Dermis microvascular lymphatic vessel endothelial cell (primary cell): ENCODE measurements at places on chromosomes 6 and 20.

DNA sequence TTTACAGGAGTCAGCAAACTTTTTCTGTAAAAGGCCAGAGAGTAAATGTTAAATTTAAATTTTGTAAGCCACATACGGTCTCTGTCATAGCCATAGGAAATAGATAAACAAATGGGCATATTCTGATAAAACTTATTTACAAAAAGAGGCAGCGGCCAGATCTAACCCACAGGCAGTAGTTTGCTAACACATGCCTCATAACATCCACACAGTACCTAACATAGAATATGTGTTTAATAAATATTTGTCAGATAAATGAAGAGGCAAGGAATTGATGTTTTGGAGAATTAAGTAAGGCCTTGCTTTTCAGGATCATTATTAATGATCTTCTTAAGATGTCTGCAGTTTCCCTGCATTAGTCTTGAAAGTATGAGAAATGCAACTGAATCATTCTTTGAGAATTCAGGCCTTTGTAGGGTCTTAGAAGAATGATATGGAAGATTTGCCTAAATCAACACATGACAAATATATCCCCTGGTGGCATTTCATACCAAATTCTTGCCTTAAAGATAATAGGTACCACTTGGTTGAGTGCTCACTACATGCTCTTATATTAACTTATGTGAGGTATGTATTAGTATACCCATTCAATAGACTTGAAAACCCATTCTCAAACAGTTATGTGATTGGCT, 39.3 kb upstream of the TRAM2 start:
- no peak for DNase-seq

DNA sequence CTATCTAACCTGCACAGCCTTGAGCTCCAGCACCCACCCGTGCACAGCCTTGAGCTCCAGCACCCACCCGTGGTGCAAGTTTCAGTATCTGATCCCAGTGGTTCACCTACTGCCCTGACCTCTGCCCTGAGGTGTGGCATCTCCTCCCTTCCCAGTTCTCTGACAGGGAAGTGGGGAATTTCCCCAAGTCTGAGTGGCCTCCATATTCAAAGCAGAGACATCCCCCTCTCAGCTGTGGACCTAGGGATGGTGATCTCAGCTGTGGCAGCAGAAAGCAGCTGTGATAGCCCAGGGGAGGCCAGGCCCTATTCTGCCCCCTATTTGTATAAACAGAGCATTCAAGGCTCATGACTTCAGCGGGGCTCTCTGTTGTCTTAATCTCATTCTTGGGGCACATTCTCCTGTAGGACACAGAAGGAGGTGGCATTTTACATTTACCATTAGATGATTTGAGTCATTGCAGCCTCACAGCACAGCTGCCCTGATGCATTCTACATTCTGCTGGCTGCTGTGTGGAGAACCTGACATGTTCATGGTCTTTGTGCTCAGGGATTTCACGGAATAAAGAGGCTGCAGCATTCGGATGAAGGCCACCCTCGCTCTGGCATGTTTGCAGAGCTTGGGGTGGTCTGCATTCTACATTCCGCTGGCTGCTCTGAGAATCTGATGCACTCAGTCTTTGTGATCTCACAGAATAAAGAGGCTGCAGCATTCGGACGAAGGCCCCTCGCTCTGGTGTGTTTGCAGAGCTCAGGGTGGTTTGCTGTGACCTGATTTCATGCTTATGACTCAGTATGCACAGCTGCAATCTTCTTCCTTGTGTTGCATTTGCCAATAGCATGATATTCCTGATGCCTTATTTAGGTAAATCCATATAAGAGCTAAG, 16.9 kb downstream of the GPR31 start:
- DNase-seq, result no peak

- no peak for DNase-seq
Observed at GRCh38 chr20:19706463-19706862, 51.6 kb upstream of the RIN2 start.

DNA sequence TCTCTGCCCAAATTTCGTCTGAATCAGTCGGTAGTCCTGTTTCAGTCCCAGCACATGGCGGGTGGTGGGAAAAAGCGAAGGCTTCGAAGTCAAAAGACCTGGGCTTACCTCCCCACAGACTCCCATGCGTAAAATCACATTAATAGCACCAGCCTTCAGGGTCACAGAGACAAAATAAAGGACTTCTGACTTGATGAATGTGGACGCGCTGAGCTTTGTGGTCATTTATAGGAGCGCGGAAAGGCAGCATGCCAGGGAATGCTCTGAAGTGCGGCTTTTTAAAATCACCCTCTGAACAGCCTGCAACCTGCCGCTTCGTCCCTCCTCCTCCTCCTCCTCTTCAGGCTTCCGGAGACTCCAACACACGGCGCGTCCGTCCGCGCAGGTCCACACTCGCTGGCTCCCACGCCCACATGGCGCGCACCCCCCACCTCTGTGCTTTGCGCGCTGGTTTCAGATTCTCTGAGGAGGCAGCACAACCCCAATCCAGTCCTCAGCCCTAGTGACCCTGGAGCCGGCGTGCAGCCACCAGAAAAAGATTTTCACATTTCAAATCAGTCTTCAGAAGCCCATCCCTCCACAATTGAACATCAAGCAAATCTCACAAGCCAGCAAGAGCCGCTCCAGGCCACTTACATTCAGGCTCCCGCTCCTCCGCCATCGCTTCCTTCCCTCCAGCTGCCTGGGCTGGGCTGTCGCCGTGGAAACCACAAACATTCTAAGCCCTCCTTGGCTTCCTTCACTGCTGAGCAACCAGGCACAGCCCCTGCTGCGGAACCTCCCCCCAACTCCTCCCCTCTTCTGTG, at the start of gene C6orf118:
C6orf118 (minus strand) TSS at position 680 of the 806 bp plus-strand sequence; CDS start at position 661, 19 bp downstream.
- DNase-seq, result peak; percentile 76

GRCh38 chr20:18781509-18781908, 32.1 kb upstream of the SCP2D1 start:
- no peak for DNase-seq

DNA sequence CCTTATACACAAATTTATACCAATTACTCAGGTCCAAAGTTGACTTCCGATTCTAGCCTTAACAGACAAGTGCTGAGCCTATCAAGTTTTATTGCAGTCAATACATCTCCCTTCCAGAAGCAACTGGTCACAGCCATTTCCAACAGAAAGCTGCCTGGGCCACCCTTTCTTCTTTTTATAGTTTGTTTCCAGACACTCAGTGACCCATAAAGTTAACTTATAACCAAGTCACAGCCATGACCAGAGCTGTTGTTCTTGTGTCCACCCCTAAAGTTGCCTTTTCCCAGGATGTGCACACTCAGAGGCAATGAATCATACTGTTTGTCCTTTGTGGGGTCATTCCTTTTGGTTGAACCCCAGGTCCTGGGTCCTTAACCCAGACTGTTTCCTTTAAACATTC, 89.9 kb downstream of the CD83 start:
- no peak for DNase-seq

GRCh38 chr6:3471286-3471685, 14.4 kb upstream of the SLC22A23 start:
- no peak for DNase-seq

DNA sequence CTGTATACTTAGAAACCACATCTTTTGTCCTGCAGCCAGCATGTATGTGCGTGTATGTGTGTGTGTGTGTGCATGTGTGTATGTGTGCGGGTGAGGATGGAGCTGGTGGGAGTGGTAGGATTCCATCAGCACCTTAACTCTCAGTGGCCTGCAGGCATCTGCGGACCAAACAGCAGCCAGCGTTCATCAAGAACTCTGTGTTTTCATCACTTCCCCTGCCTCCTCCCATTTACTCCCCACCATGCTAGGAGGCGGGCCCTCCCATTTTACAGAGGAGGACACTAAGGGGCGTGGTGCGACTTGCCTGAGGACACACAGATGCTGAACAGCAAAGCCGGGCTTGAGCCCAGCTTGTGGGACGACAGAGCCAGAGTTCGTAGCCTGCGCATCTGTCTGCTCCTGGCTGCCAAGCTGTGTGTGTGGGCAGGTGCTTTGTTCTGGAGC, 8.9 kb downstream of the VSTM2L start:
- DNase-seq, result no peak

- no peak for DNase-seq
Observed at GRCh38 chr20:43840382-43841070, 74.1 kb upstream of the TOX2 start.

DNA sequence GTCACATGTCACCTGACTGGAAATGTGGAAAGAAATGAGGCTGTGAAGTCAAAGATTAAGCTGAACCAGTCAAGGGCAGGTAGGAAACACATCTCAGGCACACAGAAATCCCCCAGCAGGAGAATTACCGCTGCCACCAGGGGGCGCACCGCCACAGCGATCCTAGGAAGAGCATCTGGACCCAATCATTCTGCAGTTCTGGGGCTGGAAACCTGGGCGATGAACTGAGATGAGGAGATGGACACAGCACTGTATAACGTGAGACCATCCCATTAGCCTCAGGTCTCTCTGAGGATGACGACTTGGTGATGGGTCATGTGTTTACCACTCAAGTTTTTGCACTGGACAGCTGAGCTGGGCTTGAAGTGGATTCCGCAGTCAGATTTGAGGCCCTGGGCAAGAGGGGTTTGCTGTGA, 6.5 kb upstream of the SLC24A3 start:
- DNase-seq, result no peak

GRCh38 chr6:125658136-125658535, 91.3 kb upstream of the HEY2 start:
- DNase-seq, result no peak

DNA sequence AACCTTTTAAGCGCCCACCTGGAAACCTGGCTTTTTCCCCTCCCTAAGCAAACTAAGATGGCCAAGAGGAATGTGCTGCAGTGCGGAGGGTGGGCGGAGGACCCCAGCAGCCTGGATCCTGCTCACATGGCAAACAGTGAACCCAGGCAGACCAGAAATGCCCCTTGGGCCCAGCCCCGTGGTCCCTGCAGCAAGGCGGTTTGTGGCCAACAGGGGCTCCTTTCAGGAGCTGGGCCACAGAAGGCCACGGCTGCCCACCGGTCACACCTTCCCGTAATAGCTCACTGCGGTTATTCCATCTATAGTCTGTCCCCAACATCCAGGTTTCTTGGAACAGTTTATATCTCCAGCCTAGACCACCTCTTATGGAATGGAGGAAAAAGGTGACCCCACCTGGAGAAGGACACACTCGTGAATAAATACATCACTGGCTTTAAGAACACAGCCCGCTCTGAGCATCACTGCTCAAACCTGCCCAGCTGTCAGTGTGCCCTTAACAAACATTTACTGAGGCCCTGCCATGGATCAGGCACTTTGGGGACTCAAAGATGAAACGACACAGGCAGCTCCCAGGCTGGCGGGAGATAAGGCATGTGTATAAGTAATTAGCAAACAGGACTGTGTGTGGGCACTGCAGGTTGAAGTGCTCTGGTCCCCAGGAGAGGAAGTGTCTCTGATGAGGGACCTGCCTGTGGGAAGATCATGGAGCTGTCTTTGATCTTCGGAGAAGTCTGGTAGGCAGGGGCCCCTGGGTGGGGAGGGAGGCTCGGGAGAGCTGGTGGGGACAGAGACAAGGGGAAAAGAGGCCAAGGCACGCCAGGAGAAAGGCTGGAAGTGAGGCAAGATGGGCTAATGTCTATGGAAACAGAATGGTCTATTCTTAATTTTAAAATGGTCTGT, 3.2 kb upstream of the TUBB1 start:
- DNase-seq, result no peak

DNA sequence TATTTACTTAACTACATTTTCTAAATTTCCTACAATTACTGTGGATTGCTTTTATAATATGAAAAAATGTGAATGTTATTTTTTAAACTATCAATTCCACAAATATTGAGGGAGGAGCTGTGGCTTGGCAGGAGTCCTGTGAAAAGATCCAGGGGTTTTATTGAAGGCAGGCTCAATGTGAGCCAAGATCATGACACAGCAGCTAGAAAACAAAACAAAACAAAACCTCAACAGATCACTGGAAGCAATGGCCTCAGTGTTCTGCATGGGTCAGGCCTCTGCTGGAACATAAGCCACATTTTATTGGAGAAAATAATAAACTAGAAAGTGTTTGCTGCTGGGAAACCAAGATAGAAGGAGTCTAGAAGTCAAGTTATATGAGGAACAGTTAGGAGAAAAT, 19.4 kb upstream of the RCAN2 start:
- no peak for DNase-seq

GRCh38 chr6:26205625-26206574, 118.7 kb downstream of the HFE start:
- DNase-seq, result peak; percentile 83

DNA sequence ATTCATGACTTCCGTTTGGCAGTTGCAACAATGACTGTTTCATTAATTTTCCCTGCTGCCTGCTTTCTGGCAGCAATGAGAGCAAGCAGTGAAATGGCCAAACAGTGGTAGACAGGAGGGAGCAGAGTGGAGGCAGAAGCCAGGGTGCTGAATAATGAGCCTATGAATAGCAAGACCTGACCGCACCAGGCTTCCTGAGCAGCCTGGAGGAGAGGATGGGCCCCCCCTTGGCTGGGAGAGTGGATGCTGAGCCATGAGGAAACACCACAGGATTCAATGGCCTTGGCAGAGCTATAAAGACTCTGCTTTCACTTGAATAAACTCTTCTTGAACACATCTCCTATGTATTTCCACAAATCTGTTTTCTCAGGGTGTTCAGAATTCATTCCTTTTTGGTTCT, 68.1 kb upstream of the SNRPB2 start:
- DNase-seq, result no peak

DNA sequence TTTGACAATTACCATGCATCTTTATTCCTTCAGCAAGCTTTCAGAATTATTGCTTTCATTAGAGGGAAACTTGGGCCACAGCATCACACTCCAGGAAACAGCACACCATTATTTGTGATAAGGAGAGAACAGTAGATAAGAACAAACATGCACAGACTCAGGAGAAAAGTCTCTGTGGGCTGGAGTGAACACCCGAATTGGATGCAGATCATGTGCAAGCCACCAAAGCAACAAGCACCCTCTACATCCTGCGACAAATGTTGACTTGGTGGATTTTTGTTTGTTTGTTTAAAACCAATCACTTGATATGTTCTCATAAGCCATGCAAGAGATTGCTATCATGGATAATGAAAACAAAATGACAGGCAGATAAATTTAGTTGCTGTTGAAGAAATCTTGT, 67.7 kb upstream of the ZFP64 start:
- DNase-seq, result no peak

GRCh38 chr6:142510211-142510610, 208.4 kb downstream of the ADGRG6 start:
- no peak for DNase-seq

DNA sequence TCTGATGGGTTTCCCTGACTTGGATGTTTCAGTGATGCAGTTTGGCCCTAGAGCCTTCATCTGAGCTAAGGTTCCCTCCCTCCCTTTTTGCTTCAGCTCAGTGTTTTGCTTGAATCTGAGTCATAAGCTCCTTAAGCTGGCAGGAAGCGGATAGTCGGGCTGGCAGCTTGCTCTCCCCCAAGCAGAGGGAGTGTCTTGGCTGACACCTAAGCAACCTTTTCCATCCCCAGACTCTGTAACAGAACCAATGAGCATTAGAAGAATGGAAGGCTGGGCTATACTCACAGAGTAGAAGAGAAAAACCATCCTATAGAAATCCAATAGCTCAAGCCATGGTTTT, 98.3 kb downstream of the HAO1 start:
- DNase-seq, result no peak

DNA sequence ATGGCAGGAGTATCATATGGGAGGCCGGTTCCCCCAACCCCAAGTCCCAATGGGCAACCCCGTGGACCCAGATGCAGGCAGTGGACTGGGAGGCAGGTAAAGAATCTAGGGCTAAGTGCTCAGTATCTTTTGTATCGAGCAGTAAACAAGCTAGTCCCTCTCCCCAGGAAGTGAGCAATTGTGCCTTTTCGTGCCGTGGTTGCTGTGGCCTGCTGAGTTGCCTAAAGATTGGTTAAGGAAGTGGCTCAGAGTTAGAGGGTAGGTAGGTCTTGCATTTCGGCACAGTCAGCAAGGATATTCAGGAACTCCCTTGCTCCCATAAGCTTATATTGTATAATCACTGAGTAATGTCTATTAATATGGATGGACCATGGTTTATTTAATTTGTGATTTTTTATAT, 1.3 kb upstream of the DNAH8 start:
- no peak for DNase-seq
